Daoy (cell line): ENCODE measurements at places on chromosomes 7 and 10.
A peak's percentile ranks its signal among the peaks of the same experiment; 100 is the strongest.

DNA sequence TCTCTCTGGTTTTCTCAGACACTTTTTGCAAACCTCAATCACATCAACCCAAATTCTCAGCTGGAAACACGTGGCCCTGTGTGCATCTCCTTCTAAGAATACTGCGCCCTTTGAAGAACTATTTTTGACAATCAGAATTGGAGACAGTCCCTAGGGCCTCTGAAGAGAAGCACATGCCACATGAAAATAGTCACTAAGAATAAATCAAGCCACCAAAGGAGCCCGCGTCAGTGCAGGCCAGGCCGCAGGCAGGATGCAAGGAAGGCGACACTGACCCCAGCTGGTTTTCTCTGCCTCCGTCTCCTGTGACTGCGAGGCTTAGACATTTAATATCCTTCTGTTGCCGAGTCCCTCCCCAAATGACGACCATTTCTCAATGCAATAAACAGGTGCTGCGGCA, 88.0 kb upstream of the ADAM12 start:
- no peak for DNase-seq

- no peak for DNase-seq
These were observed at the start of gene LIPK for GRCh38 chr10:88705958-88706357. Gene LIPK, plus strand, starts transcription at chr10:88706249. Its CDS starts 18,295 bp downstream, at chr10:88724544.

- DNase-seq: peak; percentile 80
These were observed at the start of gene UBE2D1 for GRCh38 chr10:58334817-58335305. Gene UBE2D1, plus strand, starts transcription at chr10:58335006. Its CDS starts 196 bp downstream, at chr10:58335202.

DNA sequence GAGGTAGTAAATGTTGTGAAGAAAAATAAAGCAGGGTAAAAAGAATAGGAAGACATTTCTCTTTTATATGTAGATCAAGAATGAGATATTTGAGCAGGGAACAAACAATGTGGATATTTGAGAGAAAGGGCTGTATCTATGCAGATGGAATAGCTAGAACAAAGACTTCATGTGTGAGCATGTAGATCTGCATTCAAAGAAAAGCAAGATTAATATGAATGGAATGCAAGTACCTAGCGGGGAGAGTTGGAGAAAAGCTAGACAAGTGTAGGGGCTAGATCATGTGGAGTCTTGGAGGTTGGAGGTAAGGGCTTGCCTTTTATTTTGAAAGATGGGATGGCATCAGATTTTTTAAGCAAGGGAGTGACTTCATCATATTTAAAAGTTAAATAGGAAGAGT, 27.1 kb downstream of the SHOC2 start:
- DNase-seq: no peak

DNA sequence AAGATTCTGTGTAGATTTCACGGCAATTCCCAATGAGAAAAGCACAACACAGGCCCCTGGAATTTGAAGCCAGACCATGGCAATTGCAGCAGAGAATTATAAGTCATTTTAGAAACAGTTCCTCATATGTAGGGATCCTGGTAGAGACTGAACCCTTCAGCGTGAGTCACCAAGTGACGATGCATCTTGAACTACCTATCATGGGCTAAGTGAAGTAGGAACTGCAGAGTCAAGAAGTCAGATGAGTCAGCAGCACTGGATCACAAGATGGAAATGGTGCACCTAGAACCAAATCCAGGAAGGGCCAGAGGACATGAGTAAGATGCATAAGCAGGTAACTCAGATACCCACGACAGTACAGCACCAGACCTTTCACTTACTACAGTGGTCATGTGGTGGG, 140.0 kb upstream of the TPK1 start:
- peak; percentile 11 for DNase-seq

- no peak for DNase-seq
These were observed 659 bp downstream of the FIGNL1 start for GRCh38 chr7:50449501-50449880.

- no peak for DNase-seq
These were observed 194.5 kb downstream of the EBF3 start for GRCh38 chr10:129769381-129770116.

DNA sequence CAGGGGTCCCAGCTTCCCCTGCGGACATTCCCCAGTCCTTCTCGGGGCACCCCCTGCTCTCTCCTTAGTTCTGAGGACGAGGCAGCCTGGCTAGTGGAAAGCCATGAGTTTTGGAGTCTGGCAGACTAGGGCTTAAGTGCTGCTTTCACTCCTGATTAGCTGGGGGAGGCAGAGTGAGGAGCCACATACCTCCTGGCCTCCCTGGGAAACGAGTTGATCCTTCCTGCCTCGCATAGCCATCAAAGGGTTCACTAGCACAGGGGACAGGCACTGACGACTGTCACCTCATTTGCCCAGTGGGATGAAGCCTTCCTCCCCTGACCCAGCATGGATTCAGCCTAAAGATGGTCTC, 402.5 kb downstream of the RPS24 start:
- DNase-seq: no peak

DNA sequence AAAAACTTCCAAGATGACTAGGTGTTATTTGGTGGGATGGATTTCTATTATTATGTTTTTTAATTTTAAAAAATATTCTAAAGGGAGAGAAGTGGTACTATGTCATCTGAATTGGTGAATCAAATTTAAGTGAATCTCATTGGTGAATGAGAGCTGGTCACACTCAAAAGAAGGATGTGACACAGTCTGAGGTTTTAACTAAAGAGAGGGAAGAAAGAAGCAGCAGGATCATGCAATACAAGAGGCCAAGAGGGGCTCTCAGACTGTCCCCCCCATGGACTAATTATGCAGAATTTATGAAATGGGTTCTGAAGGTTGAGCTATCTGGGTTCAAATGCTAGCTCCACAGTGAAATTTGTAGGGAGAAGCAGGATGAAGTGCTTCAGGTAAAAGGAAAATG, 16.2 kb downstream of the MACC1 start:
- DNase-seq: no peak

DNA sequence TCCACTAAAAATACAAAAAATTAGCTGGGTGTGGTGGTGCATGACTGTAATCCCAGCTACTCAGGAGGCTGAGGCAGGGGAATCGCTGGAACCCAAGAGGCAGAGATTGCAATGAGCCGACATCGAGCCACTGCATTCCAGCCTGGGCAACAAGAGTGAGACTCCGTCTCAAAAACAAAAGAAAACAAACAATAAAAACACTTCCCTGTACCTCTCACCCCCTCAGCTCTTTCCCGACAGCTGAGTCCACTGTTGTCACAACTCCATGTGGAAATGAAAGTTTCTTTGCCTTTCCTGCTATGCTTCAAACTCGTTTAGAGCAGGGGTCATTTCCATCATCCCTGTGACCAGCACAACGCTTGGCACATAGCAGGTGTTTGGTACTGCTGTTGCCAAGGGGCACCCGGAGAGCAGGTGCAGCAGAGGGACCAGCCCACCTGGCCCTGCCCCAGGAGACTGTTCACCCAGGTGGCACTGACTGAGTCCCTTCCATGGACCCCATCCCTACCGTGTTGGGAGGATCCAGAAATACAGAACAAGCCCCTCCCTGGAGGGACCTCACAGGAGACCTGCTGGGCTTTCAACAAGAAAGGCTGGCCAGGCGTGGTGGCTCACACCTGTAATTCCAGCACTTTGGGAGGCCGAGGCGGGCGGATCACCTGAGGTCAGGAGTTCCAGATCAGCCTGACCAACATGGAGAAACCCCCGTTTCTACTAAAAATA, 4.9 kb downstream of the TMEM130 start:
- DNase-seq: no peak

GRCh38 chr7:130943336-130943901, 209.4 kb upstream of the KLF14 start:
- peak; percentile 67 for DNase-seq

DNA sequence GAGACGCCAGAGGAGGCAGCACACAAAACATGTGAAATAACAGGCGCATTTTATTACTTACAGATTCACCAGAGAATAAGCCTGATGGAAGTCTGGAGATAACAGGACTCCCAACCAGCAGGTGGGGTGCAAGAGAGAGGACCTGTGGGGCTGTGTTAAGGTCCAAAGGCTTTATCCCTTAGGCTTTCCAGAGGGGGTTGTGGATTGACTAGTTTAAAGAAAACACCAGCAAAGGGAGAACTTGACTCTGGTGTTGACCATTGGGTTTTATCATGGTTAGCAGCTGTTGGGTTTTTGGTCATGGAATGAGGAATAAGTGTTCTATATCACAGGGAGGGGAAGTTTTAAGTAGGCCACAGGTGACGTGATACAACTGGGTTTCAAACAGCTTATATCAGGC, 1.6 kb upstream of the CRPPA start:
- no peak for DNase-seq

- no peak for DNase-seq
These were observed 1.3 kb upstream of the SAMD8 start for GRCh38 chr10:75110006-75110632.
